ENCODE measurements at places on chromosomes 2 and 18.

GRCh38 chr2:58405341-58405740 lies 164.2 kb upstream of the FANCL start:
- no peak for DNase-seq

GRCh38 chr2:218860950-218861381 lies 1.4 kb downstream of the WNT6 start:
- DNase-seq: no peak

GRCh38 chr18:62585274-62586150 lies 62.7 kb downstream of the ZCCHC2 start:
- no peak for DNase-seq

DNA sequence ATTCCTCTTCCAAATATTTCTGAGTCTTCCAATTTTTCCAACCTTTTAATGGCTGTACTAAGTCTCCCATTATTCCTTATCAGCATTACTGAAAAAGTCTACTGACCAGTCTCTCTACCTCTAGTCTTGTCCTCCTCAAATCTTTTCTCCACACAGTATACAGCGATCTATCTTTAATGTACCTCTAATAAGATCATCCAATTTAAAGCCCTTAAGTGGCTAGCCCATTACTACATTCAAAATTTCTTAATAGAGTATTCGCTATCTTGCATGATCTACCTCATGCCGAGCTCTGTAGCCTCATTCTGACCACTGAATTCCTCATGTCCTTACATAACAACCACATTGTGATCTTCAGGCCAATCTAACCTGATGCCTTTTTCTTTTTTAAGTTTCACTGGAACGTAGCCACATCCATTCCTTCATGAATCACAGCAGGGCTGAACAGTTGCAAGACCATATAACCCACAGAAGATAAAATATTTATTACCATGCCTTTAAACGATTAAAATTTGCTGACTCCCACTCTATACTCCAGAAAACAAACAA lies 57.9 kb downstream of the SLC66A3 start:
- no peak for DNase-seq

DNA sequence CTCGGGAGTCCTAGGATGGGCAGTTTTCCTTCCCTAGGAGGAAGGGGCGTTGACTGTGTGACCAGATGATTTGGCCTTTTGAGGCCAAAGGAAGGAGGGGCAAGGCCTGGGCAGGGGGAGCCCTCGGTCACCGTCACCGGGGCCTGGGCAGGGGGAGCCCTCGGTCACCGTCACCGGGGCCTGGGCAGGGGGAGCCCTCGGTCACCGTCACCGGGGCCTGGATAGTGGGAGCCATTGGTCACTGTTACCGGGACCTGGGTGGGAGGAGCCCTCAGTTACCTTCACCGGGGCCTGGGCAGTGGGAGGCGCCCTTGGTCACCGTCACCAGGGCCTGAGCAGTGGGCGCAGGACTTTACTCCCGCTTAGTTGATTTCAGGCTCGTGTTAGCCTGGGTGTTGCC lies 17.3 kb downstream of the D2HGDH start:
- no peak for DNase-seq

DNA sequence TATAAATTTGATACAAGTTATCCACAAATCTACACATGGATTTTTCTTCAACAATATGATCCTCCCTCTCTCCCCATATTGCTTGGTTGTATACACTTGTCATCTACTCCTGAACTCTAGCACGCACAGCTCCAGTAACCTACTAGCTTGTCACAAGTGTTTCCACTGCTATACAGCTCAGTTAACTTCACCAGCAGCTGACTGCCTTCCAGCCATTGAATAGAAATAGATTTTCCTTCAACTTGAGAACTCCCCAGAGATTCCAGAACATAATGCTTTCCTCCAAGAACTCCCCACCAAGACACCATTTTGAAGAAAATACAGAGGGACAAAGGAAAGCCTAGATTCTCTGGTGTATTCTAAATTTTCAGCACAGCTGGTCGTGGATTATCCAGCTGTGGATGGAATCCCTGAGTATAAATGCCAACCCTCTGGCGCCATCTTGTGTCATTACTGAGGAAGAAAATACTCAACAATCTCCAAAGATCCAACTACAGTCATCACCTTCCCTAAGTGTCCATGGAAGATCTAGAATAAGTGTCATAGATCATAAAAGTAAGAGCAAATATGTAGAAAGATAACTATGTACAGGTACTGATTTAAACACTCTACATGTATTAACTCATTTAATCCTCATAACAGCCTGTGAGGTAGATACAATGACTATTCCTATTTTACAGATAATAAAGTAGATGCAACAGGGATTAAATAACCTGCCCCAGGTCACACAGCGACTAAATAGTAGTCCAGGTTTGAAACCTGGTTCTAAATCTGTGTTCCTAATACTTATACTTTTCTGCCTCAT lies 156.7 kb downstream of the ARHGAP28 start:
- no peak for DNase-seq

DNA sequence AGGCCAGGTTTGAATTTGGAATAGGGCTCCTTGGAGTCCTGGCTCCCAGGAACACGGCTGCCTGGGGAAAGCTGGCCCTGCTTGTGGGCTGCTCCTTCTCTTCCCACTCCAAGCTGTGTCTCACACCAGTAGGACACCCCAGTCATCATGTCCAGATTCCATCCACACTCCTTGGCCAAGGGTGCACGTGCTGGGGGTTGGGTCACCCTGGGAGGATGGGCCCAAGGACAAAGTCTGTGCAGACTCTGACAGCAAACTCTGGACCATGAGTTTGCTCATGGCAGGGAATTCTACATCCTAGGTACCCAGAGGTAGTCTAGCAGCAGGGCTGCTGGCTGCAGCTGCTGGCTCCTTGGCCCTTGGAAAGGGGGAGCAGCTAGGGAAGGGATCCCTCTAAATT lies 102.4 kb upstream of the EPAS1 start:
- no peak for DNase-seq

DNA sequence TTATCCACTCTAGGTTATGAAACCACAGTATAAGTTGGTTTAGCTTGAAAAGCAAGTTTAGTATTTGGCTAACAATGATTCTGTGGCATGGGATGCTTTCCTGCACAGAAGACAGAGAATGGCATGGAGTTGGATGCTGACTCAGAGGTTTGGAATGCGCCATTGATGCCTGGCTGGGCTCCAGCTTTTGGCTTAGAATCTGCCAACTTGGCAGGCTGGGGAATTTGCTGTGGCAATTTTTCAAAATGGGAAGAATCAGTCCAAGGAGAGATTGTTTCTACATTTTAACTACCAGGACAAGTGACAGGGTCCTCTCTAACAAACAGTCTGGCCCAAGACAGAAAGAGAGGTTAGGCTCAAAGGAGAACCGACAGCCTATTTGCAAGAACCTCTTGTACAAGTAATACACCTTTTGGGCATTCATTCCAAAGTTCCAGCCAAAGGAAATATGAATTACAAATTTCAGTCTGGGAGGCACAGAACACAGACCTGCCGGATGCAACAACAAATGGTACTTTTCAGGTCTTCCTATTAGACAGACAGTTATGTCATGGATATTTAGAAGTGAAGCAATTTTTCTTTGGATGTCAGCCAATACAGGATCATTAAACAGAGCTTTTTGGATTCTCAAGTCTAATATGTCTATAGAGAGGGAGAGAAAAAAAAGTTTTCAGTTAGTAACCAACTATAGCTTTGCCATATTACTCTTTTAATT lies 1027.7 kb downstream of the TMEM182 start:
- no peak for DNase-seq

DNA sequence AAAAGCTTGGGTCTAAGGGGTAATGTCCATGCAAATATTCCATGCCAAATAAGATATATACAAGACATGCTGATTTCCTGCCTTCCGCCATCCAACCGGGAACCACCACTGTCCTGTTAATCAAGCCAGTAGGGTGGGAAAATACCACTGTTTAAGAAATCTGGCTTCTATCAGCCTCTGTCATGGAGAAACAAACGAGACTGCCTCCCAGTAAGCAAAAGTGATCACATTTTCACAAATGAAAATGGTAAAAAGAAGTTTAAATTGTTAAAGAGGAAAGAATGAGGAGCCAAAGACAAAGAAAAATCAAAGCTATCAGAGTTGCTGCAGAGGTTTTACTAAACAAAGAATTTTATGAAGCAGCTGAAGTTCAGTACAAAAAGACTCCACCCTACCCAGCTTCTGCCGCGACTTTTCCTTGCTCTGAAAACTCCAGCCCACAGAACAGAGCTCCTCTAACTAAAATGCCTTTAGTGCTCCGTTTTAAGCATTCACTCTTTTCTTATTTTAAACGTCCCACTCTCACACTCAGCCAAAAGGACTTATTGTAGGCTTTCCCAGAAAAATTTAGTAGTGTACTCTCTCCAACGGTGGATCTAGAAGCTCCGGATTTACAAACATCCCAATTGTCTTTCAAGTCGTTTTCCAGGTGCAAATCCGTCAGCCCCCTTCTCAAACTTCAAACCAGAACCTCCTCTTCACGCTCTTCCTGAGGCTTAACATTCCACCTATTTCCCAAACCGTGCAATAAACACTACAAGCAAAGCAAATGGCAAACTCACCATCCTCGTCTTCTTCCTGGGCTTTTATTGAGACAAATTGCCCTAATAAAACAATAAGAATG lies 613 bp downstream of the COL5A2 start:
- no peak for DNase-seq

DNA sequence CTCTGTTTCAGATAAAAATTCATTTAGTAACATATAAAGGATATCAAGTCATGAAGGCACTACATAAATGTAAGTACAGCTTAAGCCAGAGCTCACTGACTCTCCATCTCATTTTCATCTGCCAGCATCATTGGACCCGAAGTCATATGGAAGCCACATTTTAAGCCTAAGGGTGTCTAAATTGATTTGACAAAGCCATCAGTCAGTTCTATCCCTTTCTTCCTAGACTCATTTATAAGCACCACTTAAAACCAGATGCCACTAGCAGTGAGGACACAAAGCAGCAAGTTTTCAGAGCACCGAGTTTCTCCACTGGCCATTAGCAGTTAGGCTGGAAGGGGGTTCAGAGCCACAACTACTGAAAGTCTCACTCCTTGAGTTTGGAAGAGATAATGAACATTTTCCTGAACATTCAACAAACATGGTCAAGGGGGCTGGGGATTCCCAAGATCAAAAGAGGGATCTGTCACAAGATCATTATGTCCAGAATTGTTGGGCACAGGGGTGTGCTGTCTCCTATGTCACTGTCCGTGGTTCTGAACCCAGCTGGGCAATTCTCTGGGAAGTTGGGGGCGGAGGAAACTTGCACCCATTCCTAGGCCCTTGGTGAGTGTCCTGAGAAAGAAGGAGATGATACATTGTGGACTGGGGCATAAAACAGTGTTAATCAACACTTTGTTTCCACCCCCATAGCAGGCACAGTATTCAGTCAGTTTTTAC lies 158.5 kb upstream of the LMAN1 start:
- no peak for DNase-seq

- no peak for DNase-seq
These were observed 160.6 kb downstream of the GALNT3 start for GRCh38 chr2:165633431-165633830.

GRCh38 chr2:159941729-159942128 lies 120.7 kb downstream of the PLA2R1 start:
- no peak for DNase-seq

GRCh38 chr18:79283131-79283810 lies 112.5 kb upstream of the NFATC1 start:
- no peak for DNase-seq

DNA sequence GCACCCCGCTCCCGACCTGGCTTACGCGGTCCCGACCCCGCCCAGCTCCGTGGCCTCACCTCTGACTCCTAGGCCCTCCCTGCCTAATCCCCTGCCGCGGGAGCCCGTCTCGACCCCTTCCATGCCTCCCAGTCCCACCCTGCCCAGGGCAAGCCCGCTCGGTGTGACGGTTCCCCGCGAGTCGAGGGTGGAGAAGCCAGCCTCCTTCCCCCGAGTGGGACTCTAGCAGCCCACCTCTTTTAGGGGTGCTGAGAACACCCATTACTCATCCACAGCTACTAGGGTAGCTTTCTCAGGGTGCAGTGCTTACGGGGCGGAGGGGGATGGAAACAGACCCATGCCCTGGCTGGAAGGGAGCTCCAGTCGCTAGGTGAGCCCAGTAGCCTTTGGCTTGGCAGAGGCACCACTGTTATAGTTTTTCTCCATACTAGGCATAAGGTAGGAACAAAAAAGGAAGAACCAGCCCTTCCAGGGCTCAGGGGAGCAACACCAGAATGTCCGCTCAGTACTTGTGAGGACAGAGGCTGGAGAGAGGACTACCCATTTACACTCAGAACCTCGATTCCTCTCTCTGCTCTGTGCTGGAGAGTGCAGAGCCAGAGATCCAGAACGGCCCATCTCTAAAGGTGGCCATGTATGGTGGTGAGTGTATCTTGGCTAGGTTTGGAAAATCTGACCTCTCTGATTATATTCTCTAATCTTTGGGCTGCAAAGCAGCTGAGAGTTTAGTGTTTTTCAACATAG lies 606 bp downstream of the AGBL5 start:
- DNase-seq: no peak

- DNase-seq: no peak
These were observed 14.2 kb downstream of the TGFBRAP1 start for GRCh38 chr2:105315314-105315713.

- DNase-seq: no peak
These were observed 21.3 kb downstream of the WDSUB1 start for GRCh38 chr2:159265171-159265576.

- no peak for DNase-seq
These were observed 250.8 kb upstream of the TCF4 start for GRCh38 chr18:55838841-55839240.

- DNase-seq: no peak
These were observed 87.0 kb downstream of the CCDC141 start for GRCh38 chr2:178962805-178963433.

GRCh38 chr2:233926806-233927205 lies 9.6 kb downstream of the TRPM8 start:
- no peak for DNase-seq

DNA sequence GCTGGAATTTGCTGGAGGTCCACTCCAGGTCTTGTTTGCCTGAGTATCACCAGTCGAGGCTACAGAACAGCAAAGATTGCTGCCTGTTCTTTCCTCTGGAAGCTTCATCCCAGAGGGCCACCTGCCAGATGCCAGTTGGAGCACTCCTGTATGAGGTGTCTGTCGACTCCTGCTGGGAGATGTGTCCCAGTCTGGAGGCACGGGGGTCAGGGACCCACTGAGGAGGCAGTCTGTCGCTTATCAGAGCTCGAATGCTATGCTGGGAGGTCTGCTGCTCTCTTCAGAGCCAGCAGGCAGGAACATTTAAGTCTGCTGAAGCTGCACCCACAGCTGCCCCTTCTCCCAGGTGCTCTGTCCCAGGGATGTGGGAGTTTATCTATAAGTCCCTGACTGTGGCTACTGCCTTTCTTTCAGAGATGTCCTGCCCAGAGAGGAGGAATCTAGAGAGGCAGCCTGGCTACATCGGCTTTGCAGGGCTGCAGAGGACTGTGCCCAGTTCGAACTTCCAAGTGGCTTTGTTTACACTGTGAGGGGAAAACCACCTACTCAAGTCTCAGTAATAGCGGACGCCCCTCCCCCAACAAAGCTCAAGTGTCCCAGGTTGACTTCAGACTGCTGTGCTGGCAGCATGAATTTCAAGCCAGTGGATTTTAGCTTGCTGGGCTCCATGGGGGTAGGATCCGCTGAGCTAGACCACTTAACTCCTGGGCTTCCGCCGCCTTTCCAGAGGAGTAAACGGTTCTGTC lies 301.1 kb downstream of the ERBB4 start:
- no peak for DNase-seq

- DNase-seq: no peak
These were observed 41.8 kb upstream of the MSH6 start for GRCh38 chr2:47741101-47741500.

All from thoracic aorta (tissue), 2 donors.